Suprapubic skin (tissue), 4 donors: ENCODE measurements at places on chromosomes 2 and 18. TPM values are rescaled to one million over a fixed set of nuclear protein-coding genes. Genes with fewer than 3 reads are reported as not detected.

GRCh38 chr2:55157474-55157884 is 74.6 kb downstream of the CLHC1 start:
- no peak for DNase-seq
- H3K27ac ChIP-seq = peak overlapping the region; percentile 93
- no peaks in the 10 kb centered on the region for H3K36me3 ChIP-seq
- no peak overlapping the region for H3K4me3 ChIP-seq

DNA sequence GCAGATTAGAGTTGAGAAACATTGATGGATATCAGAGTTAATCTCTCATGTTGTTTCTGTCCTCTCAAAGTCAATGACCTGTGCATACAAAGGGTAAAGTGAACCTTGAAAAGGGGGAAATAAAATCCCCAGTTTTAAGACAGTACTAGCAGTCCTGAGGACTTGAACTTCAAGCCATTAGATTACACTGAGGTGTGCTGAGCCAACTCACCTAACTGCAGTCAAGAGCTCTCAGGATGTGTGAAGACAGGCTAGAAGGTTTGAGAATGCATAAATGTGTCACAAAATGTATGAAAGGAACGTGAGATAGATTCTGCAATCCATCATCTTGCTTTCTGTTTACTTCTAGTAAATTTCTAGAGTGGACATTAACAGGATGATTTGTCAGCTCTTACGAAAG is 35.5 kb downstream of the DOCK10 start:
- H3K36me3 ChIP-seq = no peaks in the 10 kb centered on the region
- no peak overlapping the region for H3K4me3 ChIP-seq
- H3K27me3 ChIP-seq = no peaks in the 10 kb centered on the region
- DNase-seq = no peak
- no peak overlapping the region for H3K27ac ChIP-seq
- H3K4me1 ChIP-seq = peaks cover 7% of the 10 kb centered on the region

GREB1 gene
- 6.1 TPM for total RNA-seq

SLC4A1AP gene
- total RNA-seq = 16.8 TPM

DNA sequence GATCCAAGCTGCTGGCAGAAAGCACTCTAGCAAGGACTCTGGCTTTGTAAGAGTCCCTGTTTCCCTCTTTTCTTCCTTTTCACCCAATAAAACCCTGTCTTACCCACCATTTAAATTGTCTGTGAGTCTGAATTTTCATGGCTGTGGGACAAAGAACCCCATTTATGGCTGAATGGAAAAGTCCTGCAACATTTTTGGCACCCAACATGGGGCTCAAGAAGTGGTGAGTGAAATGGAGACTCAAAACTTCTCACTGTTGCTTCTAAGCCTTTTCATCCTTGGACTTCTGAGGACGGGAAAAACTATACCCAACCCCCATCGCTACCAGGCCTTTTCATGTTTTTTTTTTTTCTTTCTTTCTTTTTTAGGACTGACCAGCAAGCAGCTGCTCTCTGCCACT is 329.5 kb upstream of the CWC22 start:
- H3K27ac ChIP-seq = no peak overlapping the region
- no peaks in the 10 kb centered on the region for H3K27me3 ChIP-seq
- H3K4me3 ChIP-seq = no peak overlapping the region
- no peaks in the 10 kb centered on the region for H3K4me1 ChIP-seq
- no peaks in the 10 kb centered on the region for H3K36me3 ChIP-seq
- no peak for DNase-seq
